ENCODE measurements at places on chromosomes 7 and 10. TPM values are rescaled to one million over a fixed set of nuclear protein-coding genes. Genes with fewer than 3 reads are reported as not detected.

Gene DNAJC30
- 5.6 TPM for polyA plus RNA-seq

- H3K27ac ChIP-seq: no peak overlapping the region
- no peaks in the 10 kb centered on the region for H3K4me1 ChIP-seq
- H3K27me3 ChIP-seq: no peaks in the 10 kb centered on the region
- DNase-seq: no peak
- no peak overlapping the region for H3K4me3 ChIP-seq
Observed at GRCh38 chr7:18206331-18206730, 178.7 kb upstream of the PRPS1L1 start.

Gene ASAH2B
- polyA plus RNA-seq: 4.4 TPM

DNA sequence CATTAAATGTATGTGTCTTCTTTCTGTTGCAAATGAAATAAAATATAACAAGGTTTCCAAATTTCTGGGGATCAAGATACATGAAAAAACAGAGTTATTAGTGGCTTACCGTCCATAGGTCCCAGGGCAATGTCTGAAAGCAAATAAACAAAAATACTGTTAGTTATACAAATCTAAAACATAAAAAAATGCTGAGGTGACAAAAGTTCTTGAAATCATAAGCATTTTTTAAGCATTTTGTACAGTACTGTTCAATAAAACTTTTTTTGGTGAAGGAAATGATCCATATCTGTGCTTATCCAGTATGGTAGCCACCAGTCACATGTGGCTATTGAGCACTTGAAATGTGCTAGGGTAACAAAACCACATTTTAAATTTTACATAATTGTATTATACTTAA is 158.6 kb upstream of the TARP start:
- no peak overlapping the region for H3K4me3 ChIP-seq
- H3K27ac ChIP-seq: no peak overlapping the region
- no peak for DNase-seq
- H3K27me3 ChIP-seq: no peaks in the 10 kb centered on the region
- H3K36me3 ChIP-seq: no peaks in the 10 kb centered on the region
- no peaks in the 10 kb centered on the region for H3K4me1 ChIP-seq

GRCh38 chr7:120030876-120031275 is 242.1 kb upstream of the KCND2 start:
- H3K4me1 ChIP-seq: peaks cover 15% of the 10 kb centered on the region
- no peaks in the 10 kb centered on the region for H3K36me3 ChIP-seq
- DNase-seq: no peak

DNA sequence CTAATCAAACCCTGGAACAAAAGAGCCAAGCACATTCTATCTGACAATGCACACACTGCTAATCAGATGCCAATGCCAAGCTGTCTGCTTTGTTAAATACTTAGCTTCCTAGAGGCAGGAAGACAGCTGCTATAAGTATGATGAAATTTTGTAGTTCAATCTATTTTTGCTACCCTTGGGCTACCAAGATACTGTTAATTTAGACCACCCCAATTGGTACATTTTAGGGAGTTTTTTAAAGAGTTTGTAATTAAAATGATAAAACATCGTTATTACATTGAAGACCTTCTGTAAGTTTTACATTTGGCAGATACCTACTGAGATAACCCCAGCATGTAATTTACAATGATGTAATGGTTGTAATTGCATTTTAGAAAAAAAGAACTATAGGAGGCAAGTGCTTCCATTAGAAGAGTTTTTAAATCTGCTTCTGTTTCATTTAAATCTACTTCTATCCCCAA is 268.5 kb downstream of the ADK start:
- peaks cover 59% of the 10 kb centered on the region for H3K4me1 ChIP-seq
- H3K4me3 ChIP-seq: no peak overlapping the region
- peak overlapping the region; percentile 32 for H3K27ac ChIP-seq
- H3K36me3 ChIP-seq: no peaks in the 10 kb centered on the region

GRCh38 chr7:29216128-29216527 is 21.6 kb downstream of the CHN2 start:
- peaks cover 13% of the 10 kb centered on the region for H3K4me1 ChIP-seq
- H3K4me3 ChIP-seq: no peak overlapping the region
- H3K36me3 ChIP-seq: no peaks in the 10 kb centered on the region
- DNase-seq: no peak

GRCh38 chr7:108282427-108282996 is 152.4 kb upstream of the LAMB4 start:
- no peak overlapping the region for H3K27ac ChIP-seq
- H3K4me1 ChIP-seq: no peaks in the 10 kb centered on the region
- DNase-seq: no peak
- H3K36me3 ChIP-seq: no peaks in the 10 kb centered on the region
- no peak overlapping the region for H3K4me3 ChIP-seq
- no peaks in the 10 kb centered on the region for H3K27me3 ChIP-seq

DNA sequence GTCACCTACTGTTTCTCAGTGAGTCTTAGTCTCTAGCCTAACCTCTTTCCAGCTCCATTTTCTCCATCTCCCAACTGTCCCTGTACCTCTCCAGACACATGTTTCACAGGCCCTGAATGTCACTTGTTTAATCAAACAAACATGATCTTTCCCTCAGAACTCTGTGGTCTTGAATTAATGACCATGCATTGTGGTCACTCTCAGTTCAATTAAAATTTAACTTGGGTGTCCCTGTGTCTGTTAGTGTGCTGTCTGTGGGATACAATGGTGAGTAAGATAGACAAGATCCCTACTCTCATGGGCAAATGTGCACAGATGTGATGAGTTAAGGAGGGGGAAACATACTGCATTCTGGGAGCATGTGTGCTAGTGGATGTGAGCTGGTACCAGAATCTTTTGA is 65.0 kb downstream of the RBM33 start:
- H3K36me3 ChIP-seq: peaks cover 30% of the 10 kb centered on the region
- H3K27me3 ChIP-seq: no peaks in the 10 kb centered on the region
- no peak overlapping the region for H3K27ac ChIP-seq

GRCh38 chr10:70898687-70899086 is 10.3 kb upstream of the PCBD1 start:
- H3K4me3 ChIP-seq: no peak overlapping the region
- H3K4me1 ChIP-seq: no peaks in the 10 kb centered on the region
- no peaks in the 10 kb centered on the region for H3K36me3 ChIP-seq

Gene IL2RA
- not detected for polyA plus RNA-seq

Gene FXYD4
- polyA plus RNA-seq: not detected

Gene LEP
- polyA plus RNA-seq: not detected

GRCh38 chr7:19675816-19676215 is 33.0 kb downstream of the POLR1F start:
- H3K27ac ChIP-seq: no peak overlapping the region
- no peaks in the 10 kb centered on the region for H3K4me1 ChIP-seq
- no peaks in the 10 kb centered on the region for H3K27me3 ChIP-seq
- no peak for DNase-seq
- no peaks in the 10 kb centered on the region for H3K36me3 ChIP-seq

Gene MRLN
- polyA plus RNA-seq: not detected

DNA sequence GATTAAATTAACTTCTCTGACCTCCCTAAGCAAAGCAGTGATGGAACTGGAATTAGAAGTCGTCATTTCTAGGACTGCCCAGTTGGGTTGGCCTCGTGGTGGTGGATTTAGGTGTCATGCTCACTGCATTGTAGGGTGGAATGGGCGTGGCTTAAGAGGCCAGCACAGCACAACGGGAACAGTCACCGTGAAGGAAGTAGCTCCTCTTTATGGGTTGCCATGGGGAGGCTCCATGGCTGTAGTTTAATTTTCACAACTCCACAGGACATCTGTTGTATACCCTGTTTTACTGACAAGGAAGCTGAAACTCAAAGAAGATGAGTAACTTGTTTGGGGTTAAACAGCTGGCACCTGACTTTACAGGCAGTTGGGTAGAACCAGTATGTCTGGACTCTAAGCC is 208.3 kb downstream of the CELF2 start:
- peaks cover 12% of the 10 kb centered on the region for H3K4me1 ChIP-seq
- DNase-seq: no peak
- H3K27me3 ChIP-seq: no peaks in the 10 kb centered on the region

Gene XPNPEP1
- polyA plus RNA-seq: 17.5 TPM

GRCh38 chr10:119518936-119519335 is 23.6 kb downstream of the RGS10 start:
- H3K4me3 ChIP-seq: no peak overlapping the region
- peaks cover 5% of the 10 kb centered on the region for H3K4me1 ChIP-seq
- no peaks in the 10 kb centered on the region for H3K36me3 ChIP-seq
- DNase-seq: no peak

Gene PRLHR
- 0.07 TPM for polyA plus RNA-seq

Gene IDE
- polyA plus RNA-seq: 12.3 TPM

Gene CRTAC1
- 0.63 TPM for polyA plus RNA-seq

DNA sequence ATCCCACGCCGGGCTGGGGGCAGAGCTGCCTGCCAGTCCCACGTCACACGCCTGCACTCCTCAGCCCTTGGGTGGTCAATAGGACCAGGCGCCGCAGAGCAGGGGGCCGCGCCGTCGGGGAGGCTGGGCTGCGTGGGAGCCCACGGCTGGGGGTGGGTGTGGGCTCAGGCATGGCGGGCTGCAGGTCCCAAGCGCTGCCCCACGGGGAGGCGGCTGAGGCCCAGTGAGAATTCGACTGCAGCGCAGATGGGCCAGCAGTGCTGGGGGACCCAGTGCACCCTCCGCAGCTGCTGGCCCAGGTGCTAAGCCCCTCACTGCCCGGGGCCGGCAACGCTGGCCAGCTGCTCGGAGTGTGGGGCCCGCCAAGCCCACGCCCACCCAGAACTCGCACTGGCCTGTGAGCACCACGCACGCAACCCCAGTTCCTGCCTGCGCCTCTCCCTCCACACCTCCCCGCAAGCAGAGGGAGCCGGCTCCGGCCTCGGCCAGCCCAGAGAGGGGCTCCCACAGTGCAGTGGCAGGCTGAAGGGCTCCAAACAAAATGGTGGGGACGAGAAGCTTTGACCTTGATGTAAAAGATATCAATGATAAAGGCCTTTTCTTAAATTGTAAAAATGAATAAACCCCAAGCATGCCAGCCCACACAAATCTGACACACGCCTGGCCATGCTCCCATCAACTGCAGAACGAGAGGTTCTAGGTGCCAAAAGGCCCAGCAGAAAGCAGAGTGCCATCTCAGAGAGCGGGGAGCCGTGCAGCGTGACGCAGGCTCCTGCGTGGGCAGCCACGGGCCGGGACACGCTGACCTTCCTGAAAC is 255.5 kb downstream of the MAD1L1 start:
- DNase-seq: no peak
- no peaks in the 10 kb centered on the region for H3K4me1 ChIP-seq
- H3K36me3 ChIP-seq: no peaks in the 10 kb centered on the region
- H3K4me3 ChIP-seq: no peak overlapping the region

DNA sequence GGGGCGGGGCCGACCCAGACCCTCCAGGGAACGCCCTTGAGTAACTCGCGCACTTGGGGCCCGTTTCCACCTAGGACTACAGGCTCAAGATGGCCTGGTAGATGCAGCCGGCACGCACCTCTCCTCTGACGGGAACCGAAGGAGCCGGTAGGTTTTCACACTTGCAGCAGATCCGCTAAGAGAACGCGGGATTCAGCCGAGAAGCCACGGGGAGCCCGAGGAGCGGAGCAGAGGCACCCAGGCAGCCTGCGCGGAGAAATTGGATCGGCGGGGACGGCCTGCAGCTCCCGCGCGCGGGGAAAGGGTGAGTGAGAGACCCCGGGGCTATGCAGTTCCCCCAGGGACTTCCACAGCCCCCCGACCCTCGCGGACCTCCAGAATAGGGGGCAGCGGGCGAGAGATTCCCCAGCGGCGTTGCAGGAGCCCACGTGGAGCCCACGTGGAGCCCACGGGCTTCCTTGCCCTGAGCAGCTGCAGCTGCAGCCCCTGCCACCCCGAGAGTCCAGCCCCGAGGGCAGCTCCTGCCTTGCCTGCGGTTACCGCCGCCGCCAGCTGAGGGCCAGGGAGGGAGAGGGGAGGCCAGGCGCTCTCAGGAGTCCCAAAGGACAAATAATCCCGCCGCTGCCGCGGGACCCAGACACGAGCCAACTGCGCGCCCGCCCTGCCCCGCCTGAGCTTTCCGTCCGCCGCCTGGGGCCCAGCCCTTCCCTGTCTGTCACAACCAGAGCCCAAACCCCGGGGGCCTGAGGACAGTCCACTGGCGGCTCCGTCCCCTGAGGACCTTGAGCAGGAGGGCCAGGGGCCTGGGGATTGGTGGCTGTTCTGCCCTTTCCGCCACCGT is 13.1 kb downstream of the IFT22 start:
- no peaks in the 10 kb centered on the region for H3K27me3 ChIP-seq
- H3K4me1 ChIP-seq: peaks cover 42% of the 10 kb centered on the region

GRCh38 chr7:26413007-26413691 is 121.5 kb downstream of the SNX10 start:
- H3K27ac ChIP-seq: no peak overlapping the region
- H3K36me3 ChIP-seq: no peaks in the 10 kb centered on the region
- DNase-seq: no peak
- H3K27me3 ChIP-seq: no peaks in the 10 kb centered on the region

Gene HOXA9
- polyA plus RNA-seq: not detected

Gene SPDYE18
- polyA plus RNA-seq: 1.0 TPM

- no peaks in the 10 kb centered on the region for H3K27me3 ChIP-seq
- no peaks in the 10 kb centered on the region for H3K4me1 ChIP-seq
- H3K36me3 ChIP-seq: no peaks in the 10 kb centered on the region
Observed at GRCh38 chr7:96826089-96826488, 116.4 kb upstream of the SEM1 start.

DNA sequence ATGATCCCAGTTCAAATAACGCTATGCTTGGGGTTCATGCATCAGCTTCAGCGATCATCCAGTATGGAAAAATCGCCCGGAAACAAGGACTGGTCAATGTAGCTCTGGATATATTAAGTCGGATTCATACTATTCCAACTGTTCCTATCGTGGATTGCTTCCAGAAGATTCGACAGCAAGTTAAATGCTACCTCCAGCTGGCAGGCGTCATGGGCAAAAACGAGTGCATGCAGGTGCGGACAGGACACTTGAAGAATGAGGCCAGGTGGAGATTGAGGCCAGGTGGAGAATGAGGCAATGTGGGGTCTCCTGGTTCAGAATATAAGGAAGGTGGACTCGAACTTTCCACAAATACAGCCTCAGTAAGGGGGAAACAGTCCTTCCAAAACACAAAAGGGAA is 105.8 kb downstream of the TRRAP start:
- H3K36me3 ChIP-seq: peaks cover 50% of the 10 kb centered on the region
- H3K27me3 ChIP-seq: no peaks in the 10 kb centered on the region
- no peak for DNase-seq
- no peak overlapping the region for H3K27ac ChIP-seq
